ENCODE measurements at places on chromosomes 5 and 9.

- no peak for DNase-seq
Measured at GRCh38 chr9:128275198-128276007, at the start of gene GOLGA2. TSS of gene GOLGA2 (minus strand) at chr9:128276007. CDS start at chr9:128275976, 31 bp downstream.

- DNase-seq: no peak
Measured at GRCh38 chr9:134371731-134372130, 45.5 kb downstream of the RXRA start.

- DNase-seq: peak; percentile 4
Measured at GRCh38 chr5:27020973-27021372, 17.4 kb downstream of the CDH9 start.

- no peak for DNase-seq
Measured at GRCh38 chr9:25709941-25710340, 31.7 kb upstream of the TUSC1 start.

DNA sequence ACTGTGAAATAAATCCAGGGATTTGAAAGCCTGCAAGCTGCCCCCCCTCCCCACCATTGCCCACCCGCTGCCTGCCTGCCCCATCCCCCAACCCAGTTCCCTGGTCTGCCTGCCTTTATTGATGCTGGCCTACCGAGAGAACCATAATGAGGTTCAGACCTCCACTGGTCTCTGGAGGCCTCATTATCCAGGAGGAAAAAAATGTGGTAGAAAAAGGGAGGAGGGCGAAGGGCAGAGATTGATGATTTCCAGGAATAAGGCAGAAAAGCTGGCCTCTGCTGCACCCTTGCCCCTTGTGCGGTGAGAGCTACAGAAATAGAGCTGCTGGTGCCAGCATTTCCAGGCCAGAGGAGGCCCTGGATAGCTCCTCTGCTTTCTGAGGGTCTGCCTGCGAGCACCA, 216.1 kb downstream of the PAPPA start:
- DNase-seq: no peak

DNA sequence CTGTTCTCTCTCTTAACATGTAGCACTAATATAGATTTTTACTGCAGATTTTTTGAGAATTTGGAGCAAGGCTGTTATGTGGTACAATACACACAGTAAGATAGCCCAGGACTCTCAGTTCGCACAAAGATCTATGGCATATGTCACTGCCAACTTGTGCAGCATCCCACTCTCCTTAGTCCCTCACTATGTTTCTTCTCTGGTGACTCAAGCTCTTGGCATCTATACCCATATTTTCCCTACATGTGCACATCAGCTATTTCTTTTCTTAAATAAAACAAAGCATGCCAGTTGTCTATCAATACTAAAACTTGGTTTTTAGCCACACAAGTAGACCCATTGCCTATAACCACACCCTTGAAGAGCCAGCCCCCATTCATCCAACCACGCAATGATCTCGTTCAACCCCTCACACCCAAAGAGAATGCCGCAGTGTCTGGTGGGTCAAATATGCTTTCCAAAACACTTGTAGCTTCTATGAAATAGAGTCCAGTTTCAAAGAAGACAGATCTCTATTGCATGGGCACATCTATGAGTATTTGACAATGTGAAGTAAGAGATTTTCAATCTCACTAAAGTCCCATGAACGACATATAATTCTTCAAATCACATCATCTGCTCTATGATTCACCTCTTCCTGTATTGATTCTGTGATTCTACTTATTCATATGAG, 18.2 kb upstream of the IL7R start:
- no peak for DNase-seq

DNA sequence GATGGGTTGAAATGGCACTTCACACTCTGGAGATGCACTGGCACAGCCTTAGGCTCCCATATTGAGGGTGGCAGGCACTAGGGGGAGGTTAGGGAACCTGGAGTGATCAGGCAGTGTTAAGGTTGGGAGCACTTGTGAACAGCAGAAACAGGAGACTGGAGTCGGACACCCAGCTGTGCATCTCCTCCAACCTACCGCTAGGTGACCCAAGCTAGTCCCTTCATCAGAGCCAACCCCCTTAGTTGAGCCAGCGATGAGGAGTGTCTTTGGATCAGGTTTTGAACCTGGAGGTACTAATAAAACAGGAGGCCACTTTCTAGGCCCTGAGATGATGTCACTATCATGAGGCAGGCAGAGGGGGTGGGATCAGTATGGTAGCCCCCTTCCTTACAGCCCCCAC, 1.7 kb downstream of the ACTL7B start:
- DNase-seq: no peak

GRCh38 chr5:111236995-111237394, 12.8 kb downstream of the CAMK4 start:
- no peak for DNase-seq

DNA sequence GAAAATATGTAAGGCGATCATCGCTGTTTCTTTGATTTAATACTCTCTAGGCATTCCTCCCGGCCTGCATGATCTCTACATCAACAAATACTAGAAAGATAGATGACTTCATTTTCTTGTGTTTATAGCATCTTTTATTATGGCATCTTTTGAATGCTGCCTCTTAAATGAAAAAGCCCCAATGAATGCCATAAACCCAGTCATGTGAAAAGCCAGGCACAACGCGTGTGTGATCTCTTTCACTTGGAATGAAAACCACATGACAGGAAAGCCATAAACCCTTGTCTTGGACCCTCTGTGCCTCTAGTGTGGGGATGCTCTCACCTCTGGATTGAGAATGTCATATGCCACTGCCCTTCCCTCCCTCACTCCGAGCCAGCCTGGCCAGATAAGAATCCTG, 476.2 kb downstream of the SEMA5A start:
- no peak for DNase-seq

- no peak for DNase-seq
Measured at GRCh38 chr5:4197151-4197550, 601.5 kb downstream of the IRX1 start.

- no peak for DNase-seq
Measured at GRCh38 chr5:139371482-139372435, 11.3 kb downstream of the SLC23A1 start.

- no peak for DNase-seq
Measured at GRCh38 chr5:68848091-68848490, 245.7 kb upstream of the SLC30A5 start.

DNA sequence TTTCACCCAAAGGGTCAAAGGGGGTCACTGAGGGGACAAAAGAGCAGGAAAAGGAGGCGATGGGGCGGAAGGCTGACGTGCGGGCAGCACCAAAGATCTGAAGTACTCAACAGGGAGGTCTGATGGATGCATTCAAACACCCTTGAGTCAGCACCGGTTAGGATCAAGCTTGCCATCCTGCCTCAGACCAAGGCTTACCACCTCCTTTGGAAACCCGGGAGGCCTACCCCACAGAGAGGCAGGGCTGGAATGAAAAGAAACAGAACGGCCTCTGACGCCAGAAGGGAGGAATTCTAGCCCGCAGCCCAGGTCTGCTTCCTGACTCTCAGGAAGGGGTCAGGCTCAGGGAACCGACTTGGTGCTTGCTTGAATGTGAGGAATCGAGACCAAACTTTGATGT, 125.6 kb downstream of the PAPPA start:
- DNase-seq: no peak

DNA sequence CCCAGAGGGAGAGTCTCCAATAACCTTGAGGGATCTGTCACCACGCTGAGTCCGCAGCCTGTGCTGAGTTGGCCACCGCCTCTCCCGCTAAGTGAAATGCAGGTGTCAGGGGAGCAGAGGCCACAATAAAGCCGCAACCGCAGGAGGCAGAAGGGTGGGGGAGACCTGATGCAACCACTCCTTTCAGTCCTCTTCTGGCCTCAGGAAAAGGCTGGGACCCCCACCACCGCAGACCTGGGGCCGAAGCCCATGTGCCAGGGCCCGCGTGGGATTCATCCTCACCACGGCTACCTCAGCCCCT, 576 bp downstream of the MAP1B start:
- no peak for DNase-seq

- DNase-seq: no peak
Measured at GRCh38 chr5:25339541-25339940, 694.8 kb upstream of the CDH10 start.

DNA sequence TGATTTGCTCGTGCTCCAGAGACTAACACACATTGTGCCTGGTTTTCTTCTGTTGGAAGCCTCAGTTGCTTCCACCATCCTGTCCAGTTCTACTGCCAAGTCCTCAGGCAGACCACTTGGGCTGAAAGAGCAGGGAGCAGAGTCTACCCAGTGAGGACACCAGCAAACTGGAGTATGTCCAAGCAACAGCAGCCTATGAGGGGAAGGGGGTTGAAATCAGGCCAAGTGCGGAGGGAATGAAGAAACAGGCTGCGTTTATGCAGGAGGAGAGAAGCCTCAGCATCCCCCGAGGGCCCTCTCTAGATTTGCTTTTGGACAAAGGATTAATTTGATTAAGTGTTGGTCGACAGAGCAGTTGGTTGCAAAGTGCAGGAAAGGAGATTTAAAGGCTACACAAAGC, 14.5 kb downstream of the DOCK2 start:
- DNase-seq: no peak

GRCh38 chr5:8058616-8059190, 189.8 kb downstream of the MTRR start:
- no peak for DNase-seq

- DNase-seq: no peak
Measured at GRCh38 chr5:80139466-80139972, 104.4 kb downstream of the THBS4 start.

DNA sequence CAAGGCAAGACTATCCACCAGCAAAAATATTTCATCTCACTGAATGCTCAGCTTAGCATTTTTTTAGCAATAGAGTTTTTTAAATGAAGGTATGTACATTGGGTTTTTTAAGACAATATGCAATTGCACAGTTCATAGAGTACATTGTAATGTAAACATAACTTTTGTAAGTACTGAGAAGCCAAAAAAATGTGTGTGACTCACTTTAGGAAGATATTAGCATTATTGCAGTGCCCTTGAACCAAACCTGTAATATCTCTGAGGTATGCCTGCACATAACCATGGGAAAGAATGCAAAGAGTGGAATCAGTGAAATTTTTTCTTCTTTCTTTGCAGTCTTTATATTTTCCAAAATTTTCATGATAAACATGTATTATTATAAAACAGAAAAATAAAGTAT, 1533.3 kb upstream of the WWC1 start:
- DNase-seq: no peak

DNA sequence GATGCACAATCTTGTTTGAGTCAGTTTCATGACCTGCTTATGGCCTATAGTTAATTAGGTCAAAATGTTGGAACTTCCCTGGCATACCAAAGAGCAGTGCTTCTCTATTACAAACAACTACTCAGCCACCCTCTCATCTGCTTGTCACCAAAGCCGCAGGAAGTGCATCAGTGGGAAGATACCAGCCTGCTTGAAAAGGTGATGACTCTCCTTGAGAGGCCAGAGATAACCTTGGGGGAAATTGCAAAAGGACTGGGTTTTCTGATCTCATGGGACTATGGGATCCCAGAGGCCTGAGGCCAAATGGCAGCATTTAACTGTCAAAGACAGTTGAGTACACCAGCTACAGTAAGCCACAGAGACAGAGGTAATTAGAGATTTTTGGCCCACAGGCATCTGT, 69.9 kb downstream of the C9orf57 start:
- DNase-seq: no peak
